Ecto neural progenitor cell (in vitro differentiated cells): ENCODE measurements at places on chromosomes 5 and 9.

DNA sequence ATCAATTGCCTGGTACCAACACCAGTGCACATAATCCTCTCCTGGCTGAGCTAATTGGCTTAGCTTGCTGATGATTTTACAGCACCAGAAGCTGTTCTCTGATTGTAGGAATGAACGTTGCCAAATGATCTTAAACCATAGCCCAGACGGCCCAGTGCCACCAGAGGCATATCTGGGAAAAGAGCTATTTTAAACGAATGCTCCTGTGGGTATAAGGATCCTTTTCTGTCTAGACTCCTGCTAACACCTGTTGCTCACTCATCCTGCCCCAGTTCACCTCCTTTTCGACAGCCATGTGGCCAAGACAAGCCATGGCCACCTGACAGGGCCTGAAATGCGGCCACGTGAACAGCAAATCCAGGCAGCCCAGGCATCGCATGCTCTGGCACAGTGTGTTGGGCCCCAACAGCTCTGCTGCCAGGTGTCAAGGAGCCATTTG lies 289.9 kb upstream of the SLC30A5 start:
- DNase-seq, result no peak

DNA sequence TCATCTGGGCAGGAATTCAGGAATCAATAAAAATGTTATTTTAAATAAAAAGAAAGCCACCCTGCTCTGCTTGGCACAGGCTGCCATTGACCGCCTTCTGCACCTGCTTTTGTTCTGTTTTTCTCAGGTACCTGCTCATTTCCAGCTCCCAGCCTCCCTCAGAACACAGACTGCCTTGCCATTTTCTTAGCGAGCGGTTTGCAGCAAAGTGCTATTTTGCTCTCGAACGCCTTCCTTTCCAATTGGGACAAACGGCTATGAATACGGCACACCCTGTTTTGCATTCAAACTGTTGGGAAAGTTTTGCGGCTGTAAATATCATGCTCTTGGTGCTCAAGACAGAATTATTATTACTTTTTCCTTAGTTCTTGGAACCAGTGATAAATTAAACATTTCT lies 25.1 kb upstream of the FCN1 start:
- DNase-seq, result no peak

DNA sequence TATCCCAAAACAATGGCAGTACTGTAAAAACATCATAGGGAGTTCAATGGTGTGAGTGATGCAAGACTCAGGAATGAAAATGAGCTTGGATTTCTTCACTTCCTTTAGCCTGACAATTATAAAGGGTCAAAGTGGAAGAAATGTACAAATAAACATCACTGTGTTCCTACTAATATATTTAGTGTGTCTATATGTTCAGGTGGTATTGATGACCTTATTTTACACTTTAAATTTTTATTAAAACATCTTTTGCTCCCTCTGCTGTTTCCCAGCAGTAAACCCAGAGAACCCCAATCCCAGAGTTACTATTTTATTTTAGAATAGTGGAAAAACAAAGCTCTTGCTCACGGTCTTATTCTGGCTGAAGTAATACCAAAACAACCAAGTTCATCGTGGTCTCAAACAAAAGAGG lies 2.0 kb downstream of the LOX start:
- DNase-seq, result no peak

DNA sequence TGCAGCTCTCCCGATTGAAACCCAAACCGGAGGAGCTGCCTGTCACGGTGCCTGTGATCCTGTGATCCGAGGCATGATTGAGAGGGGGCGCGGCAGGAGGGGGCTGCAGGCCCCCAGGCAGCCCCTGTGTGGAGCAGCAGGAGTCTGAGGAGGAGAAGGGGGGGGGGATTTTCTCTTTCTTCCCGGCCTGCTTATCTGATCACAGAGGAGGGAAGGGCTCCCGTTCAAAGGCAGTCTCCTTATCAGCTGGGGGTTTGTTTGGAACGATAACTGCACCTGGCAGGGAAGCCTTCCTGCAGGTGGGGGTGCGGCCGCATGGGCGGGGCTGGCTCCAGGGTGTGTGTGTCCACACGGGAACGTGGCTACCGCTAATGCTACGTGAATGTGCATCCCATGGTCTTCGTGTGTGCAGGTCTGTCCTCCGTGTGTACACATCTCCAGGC lies 38.4 kb downstream of the LMX1B start:
- peak; percentile 69 for DNase-seq

DNA sequence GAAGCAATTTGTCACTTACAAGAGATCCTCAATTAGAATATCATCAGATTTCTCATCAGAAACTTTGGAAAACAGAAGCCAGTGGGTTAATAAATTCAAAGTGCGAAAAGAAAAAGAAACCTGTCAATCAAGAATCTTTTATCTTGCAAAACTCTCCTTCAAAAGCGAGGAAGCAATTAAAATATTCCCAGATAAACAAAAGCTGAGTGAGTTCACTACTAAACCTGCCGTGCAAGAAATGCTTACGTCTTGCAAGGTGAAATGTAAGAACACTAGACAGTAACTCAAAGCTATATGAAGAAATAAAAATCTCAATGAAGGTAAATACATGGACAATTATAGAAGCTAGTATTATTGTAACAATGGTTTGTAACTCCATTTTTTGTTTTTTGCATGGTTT lies 62.8 kb upstream of the IL33 start:
- no peak for DNase-seq

GRCh38 chr9:125760537-125760936 lies 13.4 kb downstream of the PBX3 start:
- DNase-seq, result no peak

DNA sequence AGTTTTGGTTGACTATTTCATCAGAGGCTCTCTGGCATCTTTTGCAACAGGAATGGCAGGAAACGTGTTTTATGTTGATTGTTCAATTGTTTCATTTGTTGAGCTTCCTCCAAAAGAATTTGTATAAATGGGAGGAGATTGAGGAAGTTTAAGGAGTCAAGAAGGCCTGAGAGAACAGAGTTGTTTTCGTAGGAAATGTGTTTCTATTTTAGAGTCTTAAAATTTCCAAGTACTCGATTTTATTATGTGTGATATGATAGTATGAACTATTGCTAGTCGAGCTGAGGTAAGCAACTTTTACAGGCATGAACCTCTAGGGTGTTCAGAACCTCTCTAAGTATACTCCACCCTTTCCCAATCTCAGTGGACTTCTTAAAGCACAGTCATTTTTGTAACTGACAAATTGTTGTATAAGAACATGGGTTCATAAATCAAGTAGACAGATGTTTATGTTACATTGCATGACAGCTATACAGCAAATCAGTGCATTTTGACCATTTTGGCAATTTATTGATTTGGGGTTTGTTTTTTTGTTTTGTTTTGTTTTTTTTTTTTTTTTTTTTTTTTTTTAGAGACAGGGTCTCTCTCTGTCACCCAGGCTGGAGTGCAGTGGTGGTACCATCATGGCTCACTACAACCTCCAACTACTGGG lies 47.4 kb downstream of the POLK start:
- DNase-seq, result no peak

GRCh38 chr5:27590503-27590902 lies 552.1 kb upstream of the CDH9 start:
- DNase-seq, result no peak

DNA sequence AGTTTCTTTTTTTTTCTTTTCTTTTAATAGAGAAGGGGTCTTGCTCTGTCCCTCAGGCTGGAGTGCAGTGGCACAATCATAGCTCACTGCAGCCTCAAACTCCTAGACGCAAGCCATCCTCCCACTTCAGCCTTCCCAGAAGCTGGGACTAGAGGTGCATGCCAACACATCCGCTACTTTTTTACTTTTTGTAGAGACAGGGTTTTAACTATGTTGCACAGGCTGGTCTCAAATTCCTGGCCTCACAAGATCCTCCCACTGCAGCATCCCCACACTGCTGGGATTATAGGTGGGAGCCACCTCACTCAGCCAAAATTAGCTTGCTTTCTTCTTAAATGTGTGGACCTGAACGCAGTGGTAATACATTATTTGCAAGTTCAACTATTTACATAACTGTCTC lies 66.1 kb downstream of the SERINC5 start:
- no peak for DNase-seq
